Activated naive CD8-positive, alpha-beta T cell treated with anti-CD3 and anti-CD28 coated beads, Interleukin-2, amount 10 ng/mL, durations not matched to agents 7 days and 5 days (primary cell): ENCODE measurements at places on chromosomes 7 and 10. TPM values are rescaled to one million over a fixed set of nuclear protein-coding genes. Genes with fewer than 3 reads are reported as not detected.

- DNase-seq: no peak
- no peaks in the 10 kb centered on the region for H3K4me1 ChIP-seq
- no peaks in the 10 kb centered on the region for H3K27me3 ChIP-seq
- no peak overlapping the region for H3K27ac ChIP-seq
- no peaks in the 10 kb centered on the region for H3K36me3 ChIP-seq
Measured at GRCh38 chr10:56068473-56069263, 292.4 kb downstream of the ZWINT start.

- no peak for DNase-seq
- no peak overlapping the region for H3K27ac ChIP-seq
- H3K4me1 ChIP-seq: no peaks in the 10 kb centered on the region
- H3K27me3 ChIP-seq: no peaks in the 10 kb centered on the region
- no peak overlapping the region for H3K4me3 ChIP-seq
- no peaks in the 10 kb centered on the region for H3K36me3 ChIP-seq
Measured at GRCh38 chr7:41538810-41539724, 163.8 kb downstream of the INHBA start.

Gene NXPH1
- total RNA-seq: not detected

Gene GRM8
- not detected for total RNA-seq

DNA sequence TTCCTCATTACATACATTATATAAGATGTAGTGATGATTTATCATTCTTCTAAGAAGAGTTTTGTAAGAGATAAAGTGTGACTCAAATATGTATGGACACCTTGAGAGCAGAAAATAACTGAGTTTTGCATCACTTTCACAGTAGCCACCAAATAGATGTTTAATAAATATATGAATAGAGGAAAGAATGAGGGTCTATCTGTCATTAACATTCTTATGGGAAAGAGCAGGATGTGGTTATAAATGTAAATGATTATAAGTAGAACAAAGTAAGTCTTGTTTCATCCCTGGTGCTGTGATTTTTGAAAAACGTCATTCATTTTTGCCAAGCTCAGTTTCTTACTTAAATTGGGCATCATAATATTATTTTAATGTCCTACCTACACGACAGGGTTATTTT is 15.0 kb upstream of the CRPPA start:
- H3K36me3 ChIP-seq: no peaks in the 10 kb centered on the region
- peaks cover 6% of the 10 kb centered on the region for H3K4me1 ChIP-seq
- DNase-seq: no peak
- no peaks in the 10 kb centered on the region for H3K27me3 ChIP-seq
- no peak overlapping the region for H3K4me3 ChIP-seq
- no peak overlapping the region for H3K27ac ChIP-seq

DNA sequence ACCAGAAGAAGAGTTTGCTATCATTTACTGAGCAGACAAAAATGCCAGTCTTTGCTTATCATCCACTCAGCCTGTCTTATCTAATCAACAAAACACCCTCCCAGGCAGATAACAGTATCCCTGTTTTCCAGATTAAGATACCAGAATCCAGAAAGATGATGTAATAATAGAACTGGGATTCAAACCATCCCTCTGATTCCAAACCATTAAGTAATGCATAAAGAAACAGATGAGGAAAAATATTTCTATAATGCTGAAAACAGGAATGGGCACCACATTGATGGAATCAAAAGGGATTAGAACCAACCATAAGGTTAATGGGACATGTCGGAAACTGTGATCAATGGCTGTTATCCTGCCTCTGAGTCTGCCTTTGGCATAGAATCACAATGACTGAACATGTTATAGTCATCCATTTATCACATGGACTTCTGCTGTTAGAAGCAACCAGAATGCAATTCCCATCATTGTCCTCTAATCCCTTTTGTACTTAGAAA is 92.1 kb upstream of the RSU1 start:
- H3K27me3 ChIP-seq: peaks cover 2% of the 10 kb centered on the region
- no peak overlapping the region for H3K27ac ChIP-seq
- H3K4me1 ChIP-seq: peaks cover 18% of the 10 kb centered on the region
- peaks cover 4% of the 10 kb centered on the region for H3K36me3 ChIP-seq

GRCh38 chr7:132503415-132503814 is 72.9 kb downstream of the PLXNA4 start:
- H3K27me3 ChIP-seq: peaks cover 2% of the 10 kb centered on the region
- H3K4me3 ChIP-seq: no peak overlapping the region
- H3K27ac ChIP-seq: no peak overlapping the region

DNA sequence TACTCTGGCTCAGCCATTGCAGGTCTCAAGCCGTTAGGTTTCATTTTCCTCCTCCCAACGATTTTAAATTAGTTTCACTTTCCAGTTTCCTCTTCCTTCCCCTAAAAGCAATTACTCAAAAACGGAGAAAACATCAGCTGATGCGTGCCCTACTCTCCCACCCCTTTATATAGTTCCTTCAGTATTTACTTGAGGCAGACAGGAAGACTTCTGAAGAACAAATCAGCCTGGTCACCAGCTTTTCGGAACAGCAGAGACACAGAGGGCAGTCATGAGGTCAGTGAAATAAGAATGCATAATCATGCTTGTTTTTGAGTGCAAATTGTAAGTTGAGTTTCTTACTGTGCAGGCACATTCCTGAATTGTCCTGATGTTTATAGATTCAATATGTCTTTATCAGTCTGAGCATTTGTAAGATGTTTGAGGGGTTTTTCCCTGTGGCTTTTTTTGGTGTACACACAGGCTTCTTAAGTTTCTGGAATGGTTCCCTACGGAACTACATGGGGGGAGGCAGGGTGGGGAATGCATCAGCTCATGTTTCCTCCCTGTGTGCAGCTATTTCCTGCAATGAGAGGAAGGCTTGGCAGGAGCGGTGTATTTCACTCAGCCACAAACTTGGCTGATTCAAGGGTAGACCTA is at the start of gene IFIT3:
Gene IFIT3 (plus strand): TSS at position 195 of the 639 bp plus-strand sequence. CDS start 77 bp downstream, at position 272.
- H3K27ac ChIP-seq: peak within 1 kb of the TSS; percentile 94
- H3K36me3 ChIP-seq: peaks cover 32% of the 10 kb centered on the region
- no peaks in the 10 kb centered on the region for H3K27me3 ChIP-seq
- peaks cover 30% of the 10 kb centered on the region for H3K4me1 ChIP-seq
- no peak for DNase-seq

DNA sequence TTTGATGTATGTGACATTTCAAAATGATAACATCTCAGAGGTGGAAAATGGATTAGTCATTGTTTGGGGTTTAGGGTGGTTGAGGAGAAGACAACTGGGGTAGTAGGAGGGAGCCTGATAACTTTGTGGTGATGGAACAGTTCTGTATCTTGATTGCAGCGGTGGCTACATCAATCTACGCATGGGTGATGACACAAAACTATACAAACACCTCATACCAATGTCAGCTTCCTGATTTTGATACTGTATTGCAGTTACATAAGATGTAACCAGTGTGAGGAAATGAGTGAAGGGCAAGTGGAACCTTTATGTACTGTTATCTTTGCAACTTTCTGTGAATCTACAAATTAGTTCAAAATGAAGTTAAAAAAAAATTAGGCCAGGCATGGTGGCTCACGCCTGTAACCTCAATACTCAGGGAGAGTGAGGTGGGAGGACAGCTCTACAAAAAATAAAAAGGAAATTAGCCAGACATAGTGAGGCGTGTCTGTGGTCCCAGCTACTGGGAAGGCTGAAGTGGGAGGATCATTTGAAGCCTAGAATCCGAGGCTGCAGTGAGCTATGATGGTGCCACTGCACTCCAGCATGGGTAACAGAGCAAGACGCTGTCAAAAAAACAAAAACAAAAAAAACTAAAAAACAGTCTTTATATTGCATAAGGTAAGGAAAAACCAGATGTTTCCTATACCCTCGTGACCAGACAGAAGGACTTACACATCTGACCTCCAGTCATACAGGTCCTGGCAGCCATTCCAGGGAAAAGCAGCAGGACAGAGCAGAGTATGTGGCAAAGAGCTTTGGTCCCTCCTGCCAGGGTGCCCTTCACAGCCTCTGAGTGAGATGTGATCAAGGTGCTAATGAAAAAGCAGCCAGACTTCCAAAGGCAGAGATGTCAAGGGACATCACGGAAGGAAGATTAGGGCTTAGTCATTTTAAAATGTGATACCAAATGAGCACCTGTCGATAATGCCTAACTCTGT is 50.8 kb downstream of the CYTH3 start:
- no peak for DNase-seq
- H3K36me3 ChIP-seq: no peaks in the 10 kb centered on the region

- no peak overlapping the region for H3K27ac ChIP-seq
- no peaks in the 10 kb centered on the region for H3K4me1 ChIP-seq
- no peak overlapping the region for H3K4me3 ChIP-seq
- no peaks in the 10 kb centered on the region for H3K36me3 ChIP-seq
- DNase-seq: no peak
- peaks cover 5% of the 10 kb centered on the region for H3K27me3 ChIP-seq
Measured at GRCh38 chr10:116838143-116838725, 11.1 kb upstream of the ENO4 start.

Gene DNAH11
- total RNA-seq: 0.25 TPM

- H3K27ac ChIP-seq: no peak overlapping the region
- no peak overlapping the region for H3K4me3 ChIP-seq
- no peaks in the 10 kb centered on the region for H3K27me3 ChIP-seq
Measured at GRCh38 chr7:91556956-91557650, 292.9 kb downstream of the FZD1 start.

Gene CNPY1
- not detected for total RNA-seq

DNA sequence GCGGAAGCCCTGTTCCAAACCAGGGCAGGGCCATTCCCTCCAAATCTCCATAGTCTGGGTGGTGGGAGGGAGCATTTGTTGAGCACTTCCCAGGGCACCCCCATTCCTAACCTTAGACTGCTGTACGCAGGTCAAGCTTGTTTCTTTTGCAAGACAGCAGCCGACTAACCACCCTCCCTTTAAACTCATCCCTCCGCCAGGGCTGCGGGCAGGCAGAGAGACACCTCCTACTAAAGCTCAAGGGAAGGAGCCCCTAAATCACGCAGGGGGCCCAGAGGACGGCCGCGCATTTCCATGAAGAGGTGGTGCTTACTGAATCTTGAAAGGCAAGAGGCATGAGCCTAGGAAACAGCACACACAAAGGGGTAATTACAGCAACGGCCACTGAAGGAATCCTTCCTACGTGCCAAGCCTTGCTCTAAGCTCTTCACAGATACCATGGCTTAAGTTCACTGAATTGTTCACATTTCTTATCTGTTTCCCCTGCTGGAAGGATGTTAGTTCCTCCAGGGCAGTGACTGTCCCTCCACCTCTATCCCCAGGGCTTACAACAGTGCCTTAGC is 90.0 kb downstream of the PROSER2 start:
- DNase-seq: no peak
- no peak overlapping the region for H3K27ac ChIP-seq
- no peaks in the 10 kb centered on the region for H3K27me3 ChIP-seq

Gene HOXA7
- total RNA-seq: not detected

- H3K27me3 ChIP-seq: no peaks in the 10 kb centered on the region
- DNase-seq: no peak
- no peaks in the 10 kb centered on the region for H3K36me3 ChIP-seq
Measured at GRCh38 chr10:20257422-20257821, 441.2 kb downstream of the PLXDC2 start.

Gene TMEM273
- 12.3 TPM for total RNA-seq

Gene PALS2
- 20.4 TPM for total RNA-seq

- H3K27ac ChIP-seq: no peak overlapping the region
- H3K4me3 ChIP-seq: no peak overlapping the region
- DNase-seq: no peak
- peaks cover 4% of the 10 kb centered on the region for H3K27me3 ChIP-seq
- peaks cover 14% of the 10 kb centered on the region for H3K36me3 ChIP-seq
- no peaks in the 10 kb centered on the region for H3K4me1 ChIP-seq
Measured at GRCh38 chr10:70311698-70312097, 27.9 kb upstream of the NPFFR1 start.

DNA sequence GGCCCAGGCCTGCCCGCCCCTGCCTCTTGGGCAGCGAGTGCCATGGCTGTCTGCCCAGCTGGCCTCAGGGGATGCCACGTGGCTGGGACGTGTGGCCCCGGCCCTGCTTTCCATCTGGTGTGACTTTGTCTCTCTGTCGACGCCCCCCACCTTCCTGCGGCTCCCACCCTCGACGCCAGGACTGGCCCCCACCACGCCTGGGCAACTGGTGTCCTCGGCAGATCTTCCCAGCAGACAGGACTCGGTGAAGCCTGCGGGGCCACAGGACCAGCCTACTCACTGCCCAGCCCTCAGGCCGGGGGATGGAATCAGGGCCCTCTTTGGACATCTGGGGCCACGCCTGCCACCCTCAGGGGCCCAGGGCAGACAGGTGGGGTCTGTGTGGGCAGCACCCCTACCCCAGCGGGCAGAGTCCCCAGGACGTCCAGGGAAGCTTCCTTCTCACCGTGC is 55.1 kb downstream of the UNCX start:
- H3K4me3 ChIP-seq: no peak overlapping the region
- H3K27me3 ChIP-seq: peaks cover 28% of the 10 kb centered on the region
- no peaks in the 10 kb centered on the region for H3K4me1 ChIP-seq
- DNase-seq: no peak
- no peaks in the 10 kb centered on the region for H3K36me3 ChIP-seq

DNA sequence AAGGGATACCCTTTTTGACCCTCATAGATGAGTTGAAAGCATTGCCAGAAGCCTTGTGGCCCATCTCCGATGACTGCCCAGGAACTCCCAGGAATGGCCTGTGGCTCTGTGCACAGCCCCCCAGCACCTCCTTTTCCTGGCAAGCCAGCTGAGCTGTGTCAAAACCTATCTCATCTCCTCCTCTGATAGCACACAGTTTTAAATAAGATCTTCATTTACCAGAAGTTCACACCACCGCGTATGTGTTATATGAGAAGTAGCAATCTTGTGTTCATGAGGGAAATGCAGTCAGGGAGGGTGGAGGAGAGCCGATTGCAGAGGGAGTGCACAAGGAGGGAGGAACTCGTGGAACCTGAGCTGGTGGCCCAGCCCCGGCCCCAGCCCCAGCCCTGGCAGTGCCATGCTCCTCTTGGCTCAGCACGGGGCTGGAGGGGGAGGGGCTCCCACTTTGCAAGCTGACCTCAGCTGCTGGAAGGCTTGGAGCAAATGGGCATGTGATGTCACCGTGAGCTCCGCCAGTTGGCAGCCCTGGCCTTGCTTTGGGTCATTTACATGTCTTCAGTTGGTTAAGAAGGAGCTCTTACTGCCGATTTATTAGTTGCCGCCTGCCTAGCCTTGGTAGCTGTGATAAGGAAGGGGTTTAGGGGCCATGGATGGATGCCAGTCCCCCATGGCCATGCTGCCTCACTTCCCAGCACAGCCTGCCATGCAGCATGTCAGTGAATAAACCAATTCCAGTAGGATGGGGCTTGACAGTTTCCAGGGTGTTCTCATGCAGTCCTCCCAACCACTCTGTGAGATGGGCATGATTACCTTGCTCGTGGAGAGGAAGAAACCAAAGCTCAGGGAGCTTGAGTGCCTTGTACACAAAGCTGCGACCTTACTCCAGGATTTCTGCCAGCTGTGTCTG is 20.0 kb downstream of the UNC5B start:
- H3K27me3 ChIP-seq: peaks cover 2% of the 10 kb centered on the region
- no peak overlapping the region for H3K27ac ChIP-seq
- no peaks in the 10 kb centered on the region for H3K4me1 ChIP-seq
- no peak for DNase-seq
